ENCODE measurements at places on chromosomes 7 and 10.

GRCh38 chr7:157044147-157044687, 33.8 kb upstream of the MNX1 start:
- no peak for DNase-seq

DNA sequence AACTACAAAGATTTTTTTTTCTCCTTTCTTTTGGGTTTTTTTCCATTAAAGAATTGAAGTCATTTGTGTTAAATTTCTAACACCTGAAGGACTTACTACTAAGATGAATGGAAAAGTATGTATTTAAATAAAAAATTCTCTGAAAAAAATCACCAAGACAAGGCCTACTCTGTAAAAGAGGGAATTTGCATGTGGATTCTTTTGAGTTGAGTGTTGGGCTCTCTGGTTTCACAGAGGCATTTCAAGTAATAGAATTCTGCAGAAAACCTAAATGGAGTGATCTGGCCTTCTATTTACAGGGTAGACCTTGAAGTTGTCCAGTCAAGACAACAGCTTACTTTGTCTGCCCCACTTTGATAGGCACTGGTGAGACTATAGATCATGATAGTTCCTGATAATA, 4.1 kb downstream of the LRRC17 start:
- no peak for DNase-seq

DNA sequence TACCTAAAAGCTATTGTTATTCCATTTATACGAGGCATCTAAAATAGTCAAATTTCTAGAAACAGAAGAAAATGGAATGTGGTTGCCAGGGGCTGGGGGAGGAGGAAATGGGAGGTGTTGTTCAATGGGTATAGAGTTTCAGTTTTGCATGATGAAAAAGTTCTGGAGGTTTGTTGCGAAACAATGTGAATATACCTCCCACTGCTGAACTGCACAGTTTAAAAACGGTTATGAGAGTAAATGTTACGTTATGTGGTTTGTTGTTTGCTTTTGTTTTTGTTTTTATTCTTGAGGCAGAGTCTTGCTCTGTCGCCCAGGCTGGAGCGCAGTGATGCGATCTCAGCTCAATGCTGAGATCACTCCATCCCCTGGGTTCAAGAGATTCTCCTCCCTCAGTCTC, 64.9 kb upstream of the NRBF2 start:
- no peak for DNase-seq

- DNase-seq: no peak
Measured at GRCh38 chr7:41992881-41993867, 243.8 kb downstream of the GLI3 start.

GRCh38 chr7:155797262-155798250, 14.7 kb downstream of the SHH start:
- no peak for DNase-seq

- DNase-seq: no peak
Measured at GRCh38 chr7:91127325-91127724, 136.9 kb upstream of the FZD1 start.

- DNase-seq: no peak
Measured at GRCh38 chr7:157794746-157795065, 457.9 kb downstream of the DNAJB6 start.

- DNase-seq: no peak
Measured at GRCh38 chr10:77532068-77532467, 105.5 kb downstream of the KCNMA1 start.

DNA sequence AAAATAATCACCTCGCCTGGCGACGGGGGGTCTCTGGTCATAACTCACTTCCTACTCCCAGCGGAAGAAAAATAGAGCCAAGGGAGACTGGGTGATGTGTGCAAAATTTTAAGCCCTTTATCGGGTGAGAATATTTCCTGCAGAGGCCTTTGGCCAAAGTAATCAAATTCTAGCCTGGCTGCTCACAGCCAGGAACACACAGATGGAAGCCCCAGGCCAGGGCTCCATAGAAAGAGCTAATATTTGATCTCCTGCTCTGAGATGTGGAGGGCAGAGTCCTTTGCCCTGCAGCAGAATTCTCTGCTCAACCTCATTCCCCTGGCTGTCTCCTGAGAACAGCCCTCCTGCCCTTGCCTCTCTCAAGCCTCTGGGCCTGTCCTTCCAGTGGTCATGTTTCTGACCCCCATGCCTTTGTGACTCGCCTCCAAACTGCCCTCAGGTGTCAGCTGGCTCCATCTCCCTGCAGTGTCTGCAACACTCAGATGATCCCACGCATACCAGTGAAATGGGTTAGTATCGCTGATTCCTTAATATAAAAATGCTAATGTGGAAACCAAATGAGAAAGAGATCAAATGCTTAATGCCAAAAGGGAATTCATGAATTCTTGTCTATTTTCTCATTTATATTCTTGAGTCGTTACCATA, 34.5 kb downstream of the FRMD4A start:
- no peak for DNase-seq

GRCh38 chr10:13949844-13950542, 363.2 kb downstream of the PRPF18 start:
- DNase-seq: no peak

DNA sequence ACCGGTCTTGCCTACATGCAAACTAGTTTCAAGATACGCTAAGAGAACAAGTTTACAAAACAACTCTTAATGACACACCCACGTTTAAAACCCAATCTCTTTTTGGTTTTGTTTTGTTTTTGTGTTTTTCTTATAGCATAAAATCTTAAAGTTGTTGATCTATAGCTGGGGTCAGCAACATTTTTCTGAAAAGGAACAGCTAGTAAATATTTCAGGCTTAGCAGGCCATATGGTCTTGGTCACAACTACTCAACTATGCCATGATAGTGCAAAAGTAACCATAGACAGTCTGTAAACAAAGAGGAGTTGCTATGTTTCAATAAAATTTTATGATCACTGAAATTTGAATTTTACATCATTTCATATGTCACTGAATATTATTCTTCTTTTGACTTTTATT, 327.4 kb downstream of the AGMO start:
- DNase-seq: no peak
